ENCODE measurements at places on chromosomes 1 and 21. TPM values are rescaled to one million over a fixed set of nuclear protein-coding genes. Genes with fewer than 3 reads are reported as not detected.

The ANKRD35 gene
- polyA plus RNA-seq = 3.1 TPM

The SMIM1 gene
- polyA plus RNA-seq = 3.5 TPM

The KCNJ15 gene
- 0.24 TPM for polyA plus RNA-seq

The TSPEAR gene
- 0.11 TPM for polyA plus RNA-seq

The RGS21 gene
- polyA plus RNA-seq = 0.11 TPM

The AQP10 gene
- polyA plus RNA-seq = not detected

The ANKRD65 gene
- polyA plus RNA-seq = 12.6 TPM

The DIRAS3 gene
- 5.9 TPM for polyA plus RNA-seq

The VTCN1 gene
- 0.11 TPM for polyA plus RNA-seq

The NSUN4 gene
- 12.6 TPM for polyA plus RNA-seq

The ASCL5 gene
- polyA plus RNA-seq = 0.34 TPM

The RHD gene
- polyA plus RNA-seq = 0.48 TPM

The PIGP gene
- 21.3 TPM for polyA plus RNA-seq

The BCAR3 gene
- 15.9 TPM for polyA plus RNA-seq

The TFF3 gene
- 2.9 TPM for polyA plus RNA-seq

The PLPPR5 gene
- polyA plus RNA-seq = 2.3 TPM

The NDUFS5 gene
- polyA plus RNA-seq = 248 TPM

The RGS8 gene
- polyA plus RNA-seq = 0.11 TPM

The STIL gene
- polyA plus RNA-seq = 4.8 TPM

The PLEKHN1 gene
- not detected for polyA plus RNA-seq

The SAMD11 gene
- polyA plus RNA-seq = 2.7 TPM

The KCNH1 gene
- polyA plus RNA-seq = 0.19 TPM

The CNKSR1 gene
- polyA plus RNA-seq = 0.81 TPM

The KRTAP21-2 gene
- not detected for polyA plus RNA-seq

The LEMD1 gene
- polyA plus RNA-seq = 0.39 TPM

The DNM3 gene
- 3.9 TPM for polyA plus RNA-seq

The TDRD10 gene
- polyA plus RNA-seq = 1.5 TPM

The TMCC2 gene
- polyA plus RNA-seq = 8.1 TPM

The CFAP74 gene
- 0.11 TPM for polyA plus RNA-seq

The CATSPERE gene
- polyA plus RNA-seq = 0.54 TPM

The ADGRL4 gene
- 19.3 TPM for polyA plus RNA-seq

The HSD3B2 gene
- not detected for polyA plus RNA-seq

The RCSD1 gene
- 44.7 TPM for polyA plus RNA-seq

The IL10 gene
- polyA plus RNA-seq = 0.42 TPM

The B3GALT2 gene
- polyA plus RNA-seq = 8.3 TPM

The PLEKHA6 gene
- polyA plus RNA-seq = 6.2 TPM

The DRAXIN gene
- 0.24 TPM for polyA plus RNA-seq

The RSPH1 gene
- 0.11 TPM for polyA plus RNA-seq

The CSMD2 gene
- polyA plus RNA-seq = 0.45 TPM

The PRDM15 gene
- 4.0 TPM for polyA plus RNA-seq

The CHIA gene
- not detected for polyA plus RNA-seq

The PRELP gene
- polyA plus RNA-seq = 6.8 TPM

The TFF2 gene
- 0.26 TPM for polyA plus RNA-seq

The MIGA1 gene
- 10.9 TPM for polyA plus RNA-seq

The CD34 gene
- polyA plus RNA-seq = 165 TPM

The SYCP1 gene
- not detected for polyA plus RNA-seq

The CYYR1 gene
- polyA plus RNA-seq = 16.1 TPM

Data from muscle of leg (tissue), 16 donors.